ENCODE measurements at places on chromosomes 1 and 21. TPM values are rescaled to one million over a fixed set of nuclear protein-coding genes. Genes with fewer than 3 reads are reported as not detected.
A peak's percentile ranks its signal among the peaks of the same experiment; 100 is the strongest.

DNA sequence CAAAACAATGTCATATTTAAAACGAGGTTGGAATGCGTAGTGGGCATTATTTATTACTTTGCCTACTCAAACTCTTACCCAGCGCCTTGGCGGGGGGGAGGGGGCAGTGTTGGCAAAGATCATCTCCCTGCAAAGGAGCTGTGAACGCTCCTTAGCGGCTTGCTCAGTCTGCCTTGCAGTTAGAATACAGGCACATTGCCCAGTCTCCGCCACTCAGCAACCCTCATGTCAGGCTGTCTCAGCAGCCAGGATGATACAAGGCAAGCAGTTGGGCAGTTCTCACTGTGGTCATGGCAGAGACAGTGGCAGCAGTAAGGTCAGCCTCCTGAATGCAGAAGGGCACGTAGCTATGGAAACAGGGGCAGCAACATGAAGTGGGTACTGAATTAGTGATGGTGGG, 170.4 kb upstream of the KCNK2 start:
- no peak for DNase-seq

DNA sequence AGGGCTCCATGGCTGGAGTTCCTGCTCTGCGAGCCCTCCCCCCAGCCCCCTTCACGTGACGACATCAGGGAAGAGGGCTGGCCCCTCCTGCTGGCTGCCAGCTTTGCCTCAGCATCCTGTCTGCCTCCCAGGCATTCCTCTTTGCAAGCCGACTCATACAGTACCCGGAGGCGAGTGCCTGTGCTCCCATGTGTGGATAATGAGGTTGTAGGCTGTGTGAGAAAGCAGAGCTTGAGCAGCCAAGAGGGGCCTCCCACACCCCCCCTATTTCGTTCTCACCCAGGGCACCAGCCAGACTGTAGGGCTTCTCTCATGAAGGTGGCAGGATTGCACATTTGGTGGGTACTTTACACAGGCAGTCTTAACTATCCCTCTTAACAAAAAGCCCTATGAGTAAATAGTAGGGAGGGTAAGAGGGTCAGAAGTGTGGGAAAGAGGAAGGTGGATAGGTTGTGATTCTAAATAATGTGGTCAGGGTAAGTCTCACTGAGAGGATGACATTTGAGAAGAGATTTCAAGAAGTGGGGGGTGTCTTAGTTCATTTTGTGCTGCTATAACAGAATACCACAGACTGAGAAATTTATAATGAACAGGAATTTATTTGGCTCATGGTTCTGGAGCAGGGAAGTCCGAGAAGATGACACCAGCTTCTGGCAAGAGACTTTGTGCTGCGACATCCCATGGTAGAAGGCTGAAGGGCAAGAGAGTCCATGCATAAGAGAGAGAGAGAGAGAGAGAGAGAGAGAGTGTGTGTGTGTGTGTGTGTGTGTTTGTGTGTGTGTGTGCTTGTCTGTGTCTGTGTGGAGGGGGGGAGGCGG, 113.5 kb downstream of the OMA1 start:
- DNase-seq = no peak

The MYCL gene
- 6.6 TPM for total RNA-seq

GRCh38 chr1:27596986-27597385, 7.0 kb downstream of the AHDC1 start:
- DNase-seq = no peak

The GJA9 gene
- not detected for total RNA-seq

DNA sequence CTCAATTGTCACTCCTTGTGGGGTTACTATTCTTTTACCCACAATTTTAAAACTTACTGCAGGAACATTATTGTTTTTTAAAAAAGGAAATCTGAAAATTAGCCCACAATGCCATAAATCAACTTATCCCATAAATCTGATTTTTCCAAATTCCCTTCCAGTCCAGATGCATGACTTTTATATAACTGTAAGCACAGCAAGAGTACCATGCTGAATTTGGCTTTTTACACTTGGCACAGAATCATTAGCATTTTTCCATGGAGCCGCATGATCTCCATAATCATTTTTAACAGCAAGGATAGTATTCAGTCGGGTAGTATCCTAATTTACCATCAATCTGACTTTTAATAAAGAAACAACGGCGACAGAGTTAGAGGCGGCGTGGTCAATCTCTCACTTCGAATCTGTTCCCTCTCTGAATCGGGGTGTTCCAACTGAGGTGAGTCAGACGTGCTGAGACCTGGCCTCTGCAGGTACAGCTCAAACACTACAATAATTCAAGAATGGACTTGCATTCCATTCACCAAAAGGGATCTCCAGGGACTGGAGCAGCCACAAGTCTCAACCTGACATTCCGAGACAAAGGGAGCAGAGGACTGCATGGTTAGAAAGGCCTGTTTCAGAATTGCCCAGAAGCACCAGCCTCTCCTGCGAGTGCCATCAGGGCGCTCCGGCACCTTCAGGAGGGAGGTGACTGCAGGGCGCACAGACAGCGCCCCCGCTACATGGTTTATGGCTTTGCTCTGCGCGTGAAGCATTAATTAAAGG, 48.9 kb downstream of the SLC66A1 start:
- no peak for DNase-seq

DNA sequence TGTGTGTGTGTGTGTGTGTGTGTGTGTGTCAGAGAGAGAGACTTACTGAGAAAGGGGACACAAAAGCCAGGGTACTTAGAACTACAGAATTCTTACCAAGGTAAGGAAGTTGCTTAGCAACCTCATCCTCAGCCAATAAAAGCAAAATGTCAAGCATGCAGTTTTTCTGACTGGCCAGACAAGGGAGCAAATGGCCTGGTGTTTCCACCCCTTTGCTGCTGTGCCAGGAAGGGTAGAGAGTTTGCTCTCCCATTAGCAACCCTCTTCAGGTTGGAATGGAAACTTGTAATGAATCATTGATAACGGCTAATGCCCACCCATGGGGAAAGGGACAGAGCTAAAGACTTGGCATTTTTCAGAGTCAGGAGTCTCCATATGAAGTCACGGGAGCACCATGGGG, 10.6 kb downstream of the RXRG start:
- peak; percentile 35 for DNase-seq

The PLPPR4 gene
- not detected for total RNA-seq
